ENCODE measurements at places on chromosomes 6 and 20.

- no peak for DNase-seq
Observed at GRCh38 chr6:77463308-77463860, at the start of gene HTR1B. HTR1B (minus strand) TSS chr6:77463491; CDS start chr6:77463403, 88 bp downstream.

DNA sequence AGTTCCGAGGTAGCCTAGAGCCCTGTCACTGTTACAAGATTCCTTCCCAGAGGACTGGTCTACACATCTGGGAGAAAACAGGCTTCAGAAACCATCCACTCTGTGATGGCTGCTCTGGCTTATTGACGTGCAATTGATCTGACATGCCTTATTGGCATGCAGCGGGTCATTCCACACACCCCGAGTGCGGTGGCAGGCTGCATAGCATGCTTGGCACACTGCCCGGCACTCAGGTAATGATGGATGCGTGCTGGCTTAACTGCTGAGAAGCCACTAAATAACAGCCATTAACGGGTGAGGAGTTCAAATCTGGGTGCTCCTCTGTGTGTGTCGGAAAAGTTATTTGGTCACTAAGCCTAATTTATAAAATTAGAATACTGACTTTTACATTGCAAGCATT lies 67.9 kb upstream of the CDH4 start:
- DNase-seq: no peak

DNA sequence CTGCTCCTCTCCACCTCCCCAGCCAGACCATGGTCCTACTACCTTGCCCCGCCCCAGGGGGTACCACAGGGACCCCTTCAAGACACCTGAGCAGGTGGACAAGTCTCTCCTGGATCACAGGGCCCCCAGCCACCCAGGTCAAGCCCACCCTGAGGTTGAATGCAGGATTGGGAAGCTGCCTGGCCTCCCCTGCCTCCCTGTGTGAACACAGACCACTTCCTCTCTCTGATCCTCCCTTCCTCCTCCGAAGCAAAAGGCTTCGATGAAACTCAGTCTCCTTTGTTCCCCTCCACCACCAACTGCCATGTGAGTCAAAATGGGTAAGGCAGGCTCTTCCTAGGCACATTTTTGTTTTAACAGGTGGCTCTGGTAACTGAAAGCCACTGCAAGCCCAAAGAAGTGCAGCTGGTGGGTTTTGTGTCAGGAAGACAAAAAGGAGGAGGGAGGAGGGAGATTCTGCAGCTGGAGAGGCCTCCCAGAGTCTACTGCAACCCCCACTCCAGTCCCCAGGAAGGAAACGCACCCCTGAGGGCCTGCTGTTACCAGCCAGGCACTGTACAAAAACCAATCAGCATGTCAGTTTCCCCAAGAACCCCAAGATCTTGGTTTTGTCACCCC lies 5.4 kb downstream of the ADA start:
- DNase-seq: no peak

DNA sequence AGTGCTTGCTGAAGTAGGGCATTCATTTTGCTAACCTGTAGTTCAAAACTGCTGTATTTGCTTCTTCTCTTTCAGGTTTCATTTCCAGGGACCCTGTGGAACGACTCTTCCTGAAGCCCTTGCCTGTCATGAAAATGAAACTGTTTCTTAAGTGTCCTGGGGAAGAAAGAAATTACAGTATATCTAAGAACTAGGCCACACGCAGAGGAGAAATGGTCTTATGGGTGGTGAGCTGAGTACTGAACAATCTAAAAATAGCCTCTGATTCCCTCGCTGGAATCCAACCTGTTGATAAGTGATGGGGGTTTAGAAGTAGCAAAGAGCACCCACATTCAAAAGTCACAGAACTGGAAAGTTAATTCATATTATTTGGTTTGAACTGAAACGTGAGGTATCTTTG lies 3.4 kb upstream of the NOL7 start:
- no peak for DNase-seq

- no peak for DNase-seq
Observed at GRCh38 chr6:148811459-148811858, 64.6 kb downstream of the UST start.

DNA sequence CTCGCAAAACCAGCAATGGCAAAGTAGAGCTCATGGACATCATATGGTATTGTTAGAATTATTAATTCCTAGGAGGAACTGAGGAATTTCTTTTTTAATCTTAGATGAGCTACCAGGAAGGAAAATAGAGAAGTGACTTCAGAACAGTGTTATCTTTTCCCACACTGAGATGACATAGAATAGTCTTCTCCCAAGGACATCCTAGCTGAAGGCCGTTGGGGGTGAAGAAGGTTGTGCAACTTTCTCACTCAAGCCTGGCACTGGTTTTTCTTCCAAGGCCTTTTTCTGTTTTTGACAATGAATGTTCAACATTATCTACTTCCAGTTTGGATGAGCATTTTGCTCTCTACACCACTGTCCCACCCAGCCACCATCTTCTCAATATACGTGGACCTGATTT lies 35.8 kb upstream of the MAS1 start:
- no peak for DNase-seq

DNA sequence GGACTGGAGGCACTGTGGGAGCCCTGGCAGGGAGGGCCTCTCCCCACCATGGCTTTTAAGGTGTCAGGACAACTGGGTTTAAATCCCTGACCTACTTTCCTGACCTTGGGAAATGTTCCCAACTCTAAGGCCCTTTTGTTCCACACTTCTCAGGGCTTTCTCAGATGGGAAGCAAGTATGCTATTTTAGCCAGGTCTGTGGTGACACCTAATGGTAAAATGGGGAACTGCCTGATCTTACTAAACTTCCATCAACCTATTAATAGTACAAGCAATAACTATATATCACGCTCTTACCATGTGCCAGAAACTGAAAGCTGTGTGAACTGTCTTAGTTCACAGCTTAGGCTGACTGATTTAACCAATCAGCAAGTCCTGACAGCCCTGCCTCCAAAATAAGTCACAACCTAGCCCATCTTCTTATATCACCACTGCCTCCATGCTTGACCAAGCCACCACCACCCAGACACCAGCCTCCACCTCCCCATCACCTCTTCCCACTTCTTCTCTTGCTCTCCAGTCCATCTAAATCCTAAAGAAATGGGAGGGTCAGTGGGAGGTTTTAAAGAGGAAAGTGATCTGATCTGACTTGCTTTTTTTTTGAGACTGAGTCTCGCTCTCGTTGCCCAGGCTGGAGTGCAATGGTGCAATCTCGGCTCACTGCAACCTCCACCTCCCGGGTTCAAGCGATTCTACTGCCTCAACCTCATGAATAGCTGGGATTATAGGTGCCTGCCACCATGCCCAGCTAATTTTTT lies 6.9 kb upstream of the BLCAP start:
- no peak for DNase-seq

DNA sequence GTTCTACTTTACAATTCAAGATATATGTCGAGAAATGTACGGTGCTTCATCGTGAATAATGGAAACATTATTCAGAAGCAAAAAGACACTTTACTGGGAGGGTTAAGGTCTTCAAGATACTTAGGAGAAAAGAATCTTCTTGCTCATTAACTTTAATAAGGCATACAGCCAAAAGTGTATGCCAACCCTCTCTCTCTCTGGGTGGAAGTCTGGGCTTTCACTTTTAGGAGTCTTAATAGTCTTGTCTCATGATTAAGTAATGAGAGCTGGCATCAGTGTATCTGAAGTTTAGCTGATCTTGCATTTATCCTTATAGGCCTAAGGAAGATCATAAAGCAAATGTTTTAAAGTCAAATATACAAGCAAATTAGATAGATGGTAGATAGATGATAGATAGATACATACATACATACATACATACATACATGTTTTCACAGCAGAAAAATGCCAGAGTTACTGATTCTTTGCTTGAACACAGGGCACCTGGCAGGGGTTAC lies 21.5 kb downstream of the OLIG3 start:
- DNase-seq: no peak

GRCh38 chr6:41720783-41721182 lies 14.6 kb downstream of the TFEB start:
- DNase-seq: no peak

GRCh38 chr20:15836634-15837033 lies 736.6 kb downstream of the KIF16B start:
- no peak for DNase-seq

- DNase-seq: no peak
Observed at GRCh38 chr6:146408583-146408982, 135.1 kb upstream of the RAB32 start.
